ENCODE measurements at places on chromosomes 2 and 18. TPM values are rescaled to one million over a fixed set of nuclear protein-coding genes. Genes with fewer than 3 reads are reported as not detected.

The LOXL3 gene
- 0.13 TPM for total RNA-seq

The TRIM43 gene
- total RNA-seq: under 0.01 TPM

The CCDC85A gene
- total RNA-seq: 0.13 TPM

The KIF1A gene
- total RNA-seq: not detected

GRCh38 chr2:102726128-102727087, 35.4 kb upstream of the TMEM182 start:
- no peak for DNase-seq

GRCh38 chr2:207362716-207363115, 167.0 kb upstream of the CREB1 start:
- DNase-seq: no peak

GRCh38 chr18:56409736-56410135, 228.7 kb downstream of the TXNL1 start:
- no peak for DNase-seq

DNA sequence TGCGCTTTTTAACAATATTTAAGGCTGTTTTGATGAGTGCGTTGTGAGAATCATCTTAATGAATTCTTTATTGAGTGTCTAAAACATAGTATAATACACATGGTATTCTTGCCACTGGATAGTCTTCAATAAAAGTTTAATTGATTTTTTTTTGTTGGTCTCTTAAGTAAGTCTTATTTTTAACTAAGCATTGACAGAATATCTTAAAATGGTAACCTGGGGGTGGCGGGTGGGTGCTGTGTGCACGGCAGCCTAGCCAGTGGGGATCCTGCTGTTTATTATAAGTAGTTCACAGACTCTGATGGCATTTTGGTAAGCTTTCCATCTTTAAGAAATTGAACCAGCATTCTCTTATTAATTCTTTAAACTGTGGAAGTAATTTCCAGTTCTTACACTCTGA, 6.0 kb downstream of the SOX11 start:
- DNase-seq: no peak

- no peak for DNase-seq
These were observed 2.0 kb upstream of the ECEL1 start for GRCh38 chr2:232489516-232490220.

DNA sequence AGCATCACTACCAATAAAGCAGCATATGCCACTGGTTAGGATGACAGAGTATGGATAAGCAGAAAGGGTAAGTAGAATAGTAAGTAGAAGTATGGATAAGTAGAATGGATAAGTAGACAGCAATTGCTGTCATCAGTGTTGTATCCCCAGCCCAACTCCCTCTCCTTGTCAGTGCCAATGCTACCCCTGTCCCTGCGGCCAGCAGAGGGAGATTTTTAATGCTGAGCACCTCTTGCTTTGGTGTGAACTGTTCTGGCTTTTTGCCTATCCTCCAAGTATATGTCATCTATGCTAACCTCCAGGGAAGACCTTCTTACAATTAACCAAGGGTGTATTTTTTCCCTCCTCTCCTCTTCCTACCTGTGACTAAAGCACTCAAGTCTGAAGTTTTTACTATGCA, 136.7 kb upstream of the SPHKAP start:
- peak; percentile 14 for DNase-seq

- peak; percentile 47 for DNase-seq
These were observed 194.5 kb downstream of the UBE2E3 start for GRCh38 chr2:181174611-181175580.

DNA sequence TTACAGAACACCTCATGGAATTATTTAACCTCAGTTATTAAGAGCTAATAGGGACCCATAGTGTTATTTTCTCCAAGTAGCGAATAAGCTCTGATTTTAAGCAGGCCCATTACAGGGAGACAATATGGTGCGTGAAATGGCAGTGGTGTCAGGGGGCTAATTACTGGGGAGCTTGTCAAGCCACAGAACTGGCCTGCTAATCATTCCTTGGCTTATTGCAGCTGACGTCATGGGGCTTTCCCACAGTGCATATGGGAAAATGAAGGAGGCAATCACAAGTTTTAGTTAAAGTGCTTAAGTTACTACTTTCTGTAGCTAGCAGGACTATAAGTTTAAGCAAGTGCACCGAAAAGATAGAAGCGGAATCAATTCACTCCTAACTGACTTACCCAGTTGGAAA, 262.5 kb downstream of the TGIF1 start:
- no peak for DNase-seq

GRCh38 chr2:146244131-146244530, 1600.7 kb upstream of the ACVR2A start:
- DNase-seq: no peak
